ENCODE measurements at places on chromosomes 7 and 10.
A peak's percentile ranks its signal among the peaks of the same experiment; 100 is the strongest.

DNA sequence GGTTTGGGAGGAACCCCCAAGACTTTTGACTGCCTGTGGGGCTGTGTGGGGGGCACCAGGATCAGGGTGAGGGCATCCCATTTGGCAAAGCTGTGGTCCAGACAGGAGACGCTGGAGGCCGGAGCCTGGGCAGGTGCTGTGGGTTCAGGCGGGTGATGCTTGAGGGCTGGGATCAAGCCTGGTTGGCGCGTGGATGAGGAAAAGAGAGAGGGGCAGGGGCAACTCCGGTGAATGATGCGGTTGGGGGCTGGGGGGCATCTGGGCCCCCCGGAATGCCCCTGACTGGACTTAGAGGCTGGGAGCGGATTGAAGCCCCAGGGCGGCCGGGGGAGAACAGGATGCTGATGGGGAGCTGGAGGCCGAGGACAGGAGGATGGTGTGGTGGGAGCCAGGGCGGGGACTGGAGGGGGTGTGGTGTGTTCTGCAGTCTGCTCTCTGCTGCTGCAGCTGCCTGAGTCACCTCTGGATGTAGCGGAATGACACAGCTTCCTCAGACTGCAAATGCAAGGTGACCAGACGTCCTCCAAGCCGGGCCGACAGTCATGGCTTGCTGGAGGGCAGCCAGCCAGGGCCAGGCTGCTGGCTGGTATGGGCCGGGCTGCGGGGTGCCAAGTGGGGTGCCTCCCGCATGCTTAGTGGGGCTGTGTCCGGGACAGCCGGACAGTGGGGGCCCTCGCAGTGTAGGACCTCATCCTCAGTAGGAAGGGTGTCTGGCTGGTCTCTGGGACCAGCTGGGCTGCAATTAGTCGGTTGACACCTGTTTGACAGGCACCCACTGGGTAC lies 3.2 kb downstream of the MAFK start:
- no peak for DNase-seq

DNA sequence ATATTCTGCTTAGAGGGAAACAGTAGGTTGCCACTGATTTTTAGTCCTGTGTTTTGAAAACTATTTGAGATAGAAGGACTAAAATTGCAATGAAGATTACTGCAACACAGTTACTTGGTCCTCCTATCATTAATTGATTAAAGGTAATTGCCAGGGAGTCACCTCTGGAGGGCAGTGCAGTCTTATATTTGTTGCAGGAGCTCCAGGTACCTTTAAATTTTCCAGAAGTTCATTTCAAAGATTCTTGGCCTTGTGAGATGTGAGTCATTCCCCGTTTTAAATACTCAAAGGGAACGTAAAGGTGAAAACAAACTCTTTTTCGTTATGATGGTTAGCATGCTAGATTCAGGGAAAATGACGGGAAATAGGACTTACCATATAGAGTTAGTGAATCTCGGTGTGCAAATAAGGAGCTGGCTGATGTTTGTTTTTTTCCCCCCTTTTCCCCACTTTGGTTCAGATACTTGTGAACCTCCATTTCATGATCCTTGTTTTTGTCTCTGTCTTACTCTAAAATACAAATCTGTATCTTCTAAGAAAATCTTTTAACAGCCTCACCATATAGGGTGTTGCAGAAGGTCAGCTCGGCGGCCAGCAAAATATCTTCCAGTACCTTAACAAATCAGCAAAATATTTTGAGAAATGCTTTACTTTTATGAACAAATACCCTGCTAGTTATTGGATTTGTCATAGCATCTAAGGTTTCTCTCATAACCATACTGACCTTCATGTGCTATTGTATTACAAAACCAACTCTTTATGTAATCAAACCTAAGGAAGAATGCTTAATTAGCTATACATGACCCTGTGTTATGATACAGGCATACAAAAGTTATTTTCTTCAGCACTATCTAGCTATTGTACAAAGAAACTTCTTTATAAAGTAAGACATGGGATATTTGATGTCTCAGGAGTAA lies 143.0 kb upstream of the HDAC9 start:
- DNase-seq: no peak

DNA sequence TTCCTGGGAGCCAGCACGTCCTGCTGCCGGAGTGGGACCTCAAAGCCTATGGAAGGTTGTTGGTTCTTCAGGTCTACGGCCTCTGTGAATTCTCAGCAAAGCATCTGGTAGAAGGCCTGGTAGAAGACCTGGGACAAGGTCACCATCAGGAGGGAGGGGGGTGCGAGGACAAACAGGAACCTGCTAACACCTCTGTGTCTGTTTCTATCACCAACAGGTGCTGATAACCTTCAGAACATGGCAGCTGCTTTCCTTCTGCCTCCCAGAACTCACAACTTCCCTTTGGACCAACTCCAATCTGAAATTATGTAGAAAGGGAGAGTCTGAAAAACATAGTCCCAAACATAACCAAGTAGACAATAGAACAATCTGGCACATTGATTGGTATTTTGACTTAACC lies 8.3 kb upstream of the MET start:
- DNase-seq: no peak

DNA sequence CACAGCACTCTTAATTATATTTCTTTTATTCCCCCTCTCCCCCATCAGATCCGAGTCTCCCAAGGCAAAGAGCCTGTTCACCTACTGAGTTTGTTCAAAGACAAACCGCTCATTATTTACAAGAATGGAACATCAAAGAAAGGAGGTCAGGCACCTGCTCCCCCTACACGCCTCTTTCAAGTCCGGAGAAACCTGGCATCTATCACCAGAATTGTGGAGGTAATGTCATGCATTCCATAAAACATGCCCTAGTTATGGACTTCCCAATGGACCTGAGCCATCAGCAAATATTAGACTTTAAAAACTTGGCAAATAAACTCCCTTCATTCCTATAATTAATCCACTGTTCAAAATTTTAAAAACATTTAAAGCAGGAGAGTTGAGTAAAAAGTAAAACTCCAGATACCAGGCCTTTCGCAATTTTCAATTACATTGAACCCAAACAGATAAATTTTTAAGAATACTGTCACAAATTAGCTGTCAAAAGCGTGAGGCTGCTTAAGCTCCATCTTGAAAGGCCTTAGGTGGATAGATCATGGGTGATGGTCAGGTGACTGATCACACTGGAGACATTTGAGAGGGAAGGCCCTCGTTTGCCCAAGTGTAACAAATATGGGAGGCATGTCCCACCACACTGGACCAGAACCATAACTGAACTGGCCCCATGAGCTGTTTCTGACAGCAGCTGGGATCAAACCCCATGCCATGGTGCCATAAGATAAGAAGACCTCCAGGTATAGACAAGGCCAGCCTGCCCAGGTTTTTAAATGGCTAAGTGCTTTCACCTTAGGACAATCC lies 46.9 kb upstream of the ARL4A start:
- no peak for DNase-seq

- DNase-seq: peak; percentile 7
Measured at GRCh38 chr7:37208528-37208927, 240.1 kb downstream of the ELMO1 start.

- DNase-seq: no peak
Measured at GRCh38 chr7:2665359-2665791, 22.6 kb upstream of the AMZ1 start.

DNA sequence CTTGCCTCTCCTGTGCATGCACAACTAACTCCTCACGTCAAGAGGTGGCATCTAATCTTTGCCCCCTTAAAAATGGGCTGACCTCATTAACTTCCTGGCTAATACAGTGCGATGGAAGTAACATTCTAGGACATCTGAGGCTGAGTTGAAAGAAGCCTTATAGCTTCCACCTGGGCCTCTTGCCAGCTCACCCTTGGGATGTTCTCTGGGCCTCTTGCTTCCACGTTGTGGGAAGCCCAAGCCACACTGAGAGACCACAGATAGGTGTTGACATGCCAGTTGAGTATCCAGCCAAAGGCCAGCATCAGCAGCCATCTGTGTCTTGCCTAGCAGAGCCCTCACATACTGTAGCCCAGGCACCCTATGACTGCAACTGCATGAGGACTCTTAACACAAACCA lies 60.8 kb upstream of the GDF10 start:
- DNase-seq: no peak

DNA sequence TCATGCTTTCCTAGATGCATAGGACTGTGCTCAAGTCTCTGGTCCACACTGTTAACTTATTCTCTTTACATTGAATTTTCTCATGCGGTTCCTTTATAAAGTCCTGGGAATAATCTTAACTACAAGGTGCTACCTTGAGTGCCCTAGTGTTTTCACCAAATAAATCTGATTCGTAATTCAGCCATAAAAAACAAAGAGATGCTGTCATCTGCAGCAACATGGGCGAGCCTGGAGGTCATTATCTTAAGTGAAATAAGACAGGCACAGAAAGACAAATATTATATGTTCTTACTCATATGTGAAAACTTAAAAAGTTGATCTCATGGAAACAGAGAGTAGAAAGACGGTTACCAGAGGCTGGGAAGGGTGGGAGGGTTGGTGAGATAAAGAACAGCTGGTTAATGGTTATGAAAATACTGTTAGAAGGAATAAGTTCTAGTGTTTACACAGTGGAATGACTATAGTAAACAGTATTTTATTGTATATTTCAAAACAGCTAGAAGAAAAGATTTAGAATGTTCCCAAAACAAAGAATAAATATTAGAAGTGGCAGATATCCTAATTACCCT lies 38.3 kb downstream of the NT5C3A start:
- no peak for DNase-seq

GRCh38 chr7:122384528-122384927 lies 80.0 kb upstream of the FEZF1 start:
- DNase-seq: no peak

Measured in NCI-H524 (cell line).